ENCODE measurements at places on chromosomes 12 and 14. TPM values are rescaled to one million over a fixed set of nuclear protein-coding genes. Genes with fewer than 3 reads are reported as not detected.

IFI27 gene
- 22.2 TPM for total RNA-seq

GPR132 gene
- not detected for total RNA-seq

NAV3 gene
- 33.0 TPM for total RNA-seq

RTL1 gene
- not detected for total RNA-seq

CCDC196 gene
- total RNA-seq = not detected

TEAD4 gene
- 49.4 TPM for total RNA-seq

TAS2R31 gene
- total RNA-seq = 7.2 TPM

KLRG1 gene
- 1.3 TPM for total RNA-seq

KCNC2 gene
- total RNA-seq = not detected

PA2G4 gene
- total RNA-seq = 261 TPM

TSHR gene
- not detected for total RNA-seq

C12orf60 gene
- total RNA-seq = 2.2 TPM

FZD10 gene
- total RNA-seq = not detected

ACVRL1 gene
- 629 TPM for total RNA-seq

HRK gene
- not detected for total RNA-seq

SLC4A8 gene
- total RNA-seq = 2.5 TPM

IPO8 gene
- total RNA-seq = 27.7 TPM

CCDC175 gene
- not detected for total RNA-seq

MANSC1 gene
- total RNA-seq = 54.5 TPM
